ENCODE measurements at places on chromosomes 11 and 22.

DNA sequence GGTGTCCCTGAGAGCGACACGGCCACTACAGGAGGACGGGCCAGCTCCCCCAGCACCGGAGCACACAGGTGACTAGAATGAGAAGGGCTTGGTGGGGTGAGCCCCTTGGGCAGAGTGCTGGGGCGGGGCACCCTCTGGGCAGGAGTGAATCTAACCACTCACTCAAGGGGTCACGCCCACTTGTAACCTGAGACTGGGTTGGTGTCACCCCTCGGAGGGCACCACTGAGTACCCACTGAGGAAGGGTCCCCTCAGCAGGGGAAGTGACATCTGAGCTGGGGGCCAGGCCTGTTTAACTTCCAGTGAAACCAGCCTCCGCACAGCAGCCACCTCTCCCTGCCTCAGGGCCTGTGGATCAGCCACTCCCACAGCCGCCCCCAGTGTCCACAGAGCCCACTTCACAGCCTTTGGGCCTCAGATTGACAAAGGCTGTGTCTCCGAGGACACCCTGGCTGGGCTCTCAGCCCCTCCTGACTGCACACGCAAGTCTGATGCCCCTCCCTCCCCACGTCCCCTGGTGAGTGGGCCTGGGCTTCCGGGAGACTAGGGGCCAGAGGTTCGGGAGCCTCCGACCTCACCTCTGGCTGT lies 5.6 kb downstream of the GATD1 start:
- no peak for DNase-seq

DNA sequence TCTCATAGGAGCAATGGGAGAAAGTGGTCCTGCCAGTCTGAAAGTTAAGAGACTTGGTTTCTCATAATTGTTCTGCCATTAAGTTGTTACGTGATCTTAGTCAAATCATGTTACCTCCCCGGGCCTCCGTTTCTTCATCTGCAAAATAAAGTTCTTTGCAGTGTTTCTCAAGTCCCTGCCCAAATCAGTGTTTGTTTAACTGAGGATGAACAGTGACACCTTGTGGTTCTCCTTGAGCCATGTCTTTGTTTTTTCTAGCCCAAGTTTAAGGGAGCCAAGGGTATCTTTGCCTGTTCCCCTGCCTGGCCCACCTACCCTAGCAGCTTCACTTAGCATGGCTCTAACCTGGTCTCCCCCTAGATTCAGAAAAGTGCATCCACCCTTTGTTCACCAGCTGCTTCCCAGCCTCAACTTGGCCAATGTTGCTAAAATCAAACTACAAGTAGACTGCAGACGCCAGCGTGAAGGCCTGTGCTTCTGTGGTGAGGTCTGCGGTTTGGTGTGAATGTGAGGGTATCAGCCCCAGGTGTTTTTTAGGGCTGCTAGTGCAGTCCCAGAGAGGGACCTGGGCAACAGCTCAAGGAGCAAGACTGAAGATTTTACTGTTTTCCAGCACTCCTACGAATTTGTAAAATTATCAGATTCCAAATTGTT lies 35.5 kb downstream of the FZD4 start:
- no peak for DNase-seq

DNA sequence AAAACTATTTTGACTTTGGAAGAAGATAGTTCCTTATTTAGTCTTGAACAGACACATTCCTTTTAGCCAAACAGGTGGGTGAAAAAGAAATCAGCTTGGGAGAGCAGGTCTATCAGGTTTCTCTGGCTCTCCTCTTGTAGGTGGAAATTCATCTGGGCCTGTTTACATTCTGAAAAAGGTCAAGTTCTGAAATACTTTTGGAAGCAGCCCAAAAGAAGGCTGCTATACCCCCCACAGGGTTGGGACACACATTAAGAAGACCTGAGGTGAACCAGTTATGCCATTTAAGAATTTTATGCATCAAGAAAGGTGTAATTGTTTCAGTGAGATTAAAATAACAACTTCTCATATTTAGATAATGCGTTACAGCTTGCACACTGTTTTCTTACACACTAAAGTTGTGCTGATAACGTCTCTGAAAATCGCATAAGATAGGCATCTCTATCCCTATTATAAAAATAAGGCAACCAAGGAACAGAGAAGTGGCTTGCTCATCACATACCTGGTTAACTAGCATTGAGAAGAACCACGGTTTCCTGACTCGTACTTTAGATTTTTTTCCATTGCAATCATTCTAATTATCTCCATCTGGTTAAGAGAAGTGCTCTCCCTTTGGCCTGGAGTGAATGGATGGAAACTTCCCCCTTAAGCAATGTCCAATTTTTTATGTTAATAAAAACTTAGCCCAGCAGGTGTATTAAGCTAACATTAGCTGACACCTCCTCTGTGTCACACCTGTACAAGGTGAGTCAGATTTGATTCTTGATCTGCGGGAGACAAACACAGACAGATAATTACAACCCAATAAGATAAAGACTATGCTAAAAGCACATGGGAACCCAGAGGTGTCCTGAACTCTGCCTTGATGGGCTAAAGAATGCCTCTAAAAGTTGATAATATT lies 60.5 kb upstream of the UCP3 start:
- DNase-seq = no peak

- no peak for DNase-seq
Observed at GRCh38 chr22:44677353-44677840, 24.6 kb upstream of the PRR5 start.

GRCh38 chr22:22974795-22975580 lies 87.4 kb downstream of the IGLL5 start:
- no peak for DNase-seq

- no peak for DNase-seq
Observed at GRCh38 chr22:41722496-41722895, 23.2 kb downstream of the MEI1 start.

DNA sequence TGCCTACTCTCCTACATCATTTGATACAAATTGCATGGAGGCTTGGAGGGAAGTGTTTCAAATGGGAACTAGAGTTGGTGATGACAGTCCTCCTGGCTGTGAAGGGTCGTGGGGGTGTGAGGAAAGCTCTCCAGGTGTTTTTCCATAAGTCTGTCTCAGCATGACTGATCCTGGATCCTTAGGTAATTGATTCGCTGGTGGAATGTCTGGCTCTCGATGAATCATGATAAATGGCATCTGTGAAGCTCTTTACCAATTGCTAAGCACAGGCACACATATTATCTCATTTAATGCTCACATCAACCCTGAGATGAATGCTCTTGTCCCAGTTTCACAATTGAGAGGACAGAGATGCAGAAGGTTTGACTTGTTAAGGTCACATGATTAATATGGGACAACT lies 107.5 kb downstream of the PKNOX2 start:
- no peak for DNase-seq

DNA sequence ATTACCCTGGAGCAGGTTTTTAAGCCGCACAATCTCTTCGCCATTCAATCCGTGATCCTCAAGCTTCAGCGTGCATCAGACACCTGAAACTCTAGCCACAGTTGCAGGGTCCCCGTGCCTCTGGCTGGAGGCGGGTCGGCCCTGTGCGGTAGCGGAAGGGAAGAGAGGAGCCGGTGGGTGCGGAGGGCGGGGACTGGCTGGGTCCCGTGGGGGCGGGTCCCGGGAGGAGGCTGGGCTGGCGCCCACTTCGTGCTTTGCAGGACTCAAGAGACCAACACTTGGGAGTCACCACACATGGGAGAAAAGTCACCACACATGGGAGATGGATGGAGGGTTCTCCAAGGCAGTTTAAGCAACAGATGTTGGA lies 772 bp downstream of the C22orf15 start:
- peak; percentile 86 for DNase-seq

GRCh38 chr11:134951305-134951700 lies 539.3 kb upstream of the B3GAT1 start:
- DNase-seq = peak; percentile 83

DNA sequence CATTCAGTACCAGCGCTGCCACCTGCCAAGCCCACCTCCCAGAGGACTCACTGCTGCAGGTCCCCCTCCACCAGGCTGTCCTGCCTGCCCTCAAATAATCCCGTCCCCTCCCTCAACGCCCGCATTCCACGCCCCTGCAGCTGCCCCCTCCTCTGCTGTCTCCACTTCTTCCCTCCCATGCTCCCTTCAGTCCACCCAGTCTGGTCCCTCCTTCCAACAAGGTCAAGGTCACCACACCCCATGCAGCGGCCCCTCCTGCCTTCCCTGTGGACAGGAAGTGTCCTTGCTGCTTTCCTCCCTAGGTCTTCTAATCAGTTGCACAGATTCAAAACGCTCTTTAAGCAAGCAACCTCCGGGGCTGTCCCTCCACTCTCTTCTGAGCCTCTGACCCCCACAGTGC lies 12.1 kb downstream of the MACROD1 start:
- no peak for DNase-seq

GRCh38 chr11:62018981-62019664 lies 51.7 kb upstream of the FTH1 start:
- no peak for DNase-seq

- DNase-seq = no peak
Observed at GRCh38 chr22:47806894-47807293, 1044.4 kb downstream of the TBC1D22A start.

- no peak for DNase-seq
Observed at GRCh38 chr22:31291481-31292235, 630 bp downstream of the PIK3IP1 start.

DNA sequence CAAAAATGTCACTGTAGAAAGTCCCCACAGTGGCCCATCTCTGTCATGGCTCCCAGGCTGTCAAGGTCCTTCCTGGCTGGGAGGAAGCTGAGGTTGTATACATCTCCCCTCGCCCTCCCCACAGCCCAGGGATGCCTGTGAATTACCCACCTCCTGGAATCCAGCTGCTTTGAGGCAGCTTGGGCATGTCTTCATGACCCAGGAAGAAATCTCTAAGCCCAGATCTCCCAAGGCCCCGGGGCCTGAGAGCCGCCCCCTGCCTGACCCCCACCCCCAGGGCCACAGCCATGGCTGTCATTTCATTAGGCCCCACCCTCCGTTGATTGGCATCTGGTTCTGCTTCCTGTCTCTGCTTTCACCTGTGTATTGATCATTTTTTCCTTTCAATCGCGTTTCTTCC lies 207.5 kb downstream of the TBC1D22A start:
- no peak for DNase-seq

DNA sequence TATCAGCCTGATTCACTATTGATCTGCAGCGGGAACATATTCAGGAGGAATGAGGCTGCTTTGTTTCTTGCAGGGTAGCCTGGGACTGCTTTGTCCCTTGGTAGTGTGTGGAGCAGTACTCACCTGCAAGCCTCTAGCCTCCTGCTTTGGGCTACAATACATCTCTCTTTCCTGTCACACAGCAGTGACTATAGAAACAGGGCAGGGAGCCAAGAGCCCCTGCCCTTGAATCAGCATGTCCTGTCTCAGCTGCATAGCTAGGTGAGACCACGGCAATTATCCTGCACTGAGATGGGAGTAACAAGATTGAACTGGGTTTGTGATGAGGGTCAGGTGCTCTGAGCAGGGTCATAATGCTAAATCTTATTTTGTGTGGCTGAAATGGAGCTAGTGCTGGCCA lies 191.9 kb downstream of the NELL1 start:
- DNase-seq = no peak

GRCh38 chr11:72821221-72821919 lies 7.2 kb downstream of the ATG16L2 start:
- no peak for DNase-seq

- peak; percentile 96 for DNase-seq
Observed at GRCh38 chr11:65420979-65421793, 1.4 kb upstream of the NEAT1 start.

DNA sequence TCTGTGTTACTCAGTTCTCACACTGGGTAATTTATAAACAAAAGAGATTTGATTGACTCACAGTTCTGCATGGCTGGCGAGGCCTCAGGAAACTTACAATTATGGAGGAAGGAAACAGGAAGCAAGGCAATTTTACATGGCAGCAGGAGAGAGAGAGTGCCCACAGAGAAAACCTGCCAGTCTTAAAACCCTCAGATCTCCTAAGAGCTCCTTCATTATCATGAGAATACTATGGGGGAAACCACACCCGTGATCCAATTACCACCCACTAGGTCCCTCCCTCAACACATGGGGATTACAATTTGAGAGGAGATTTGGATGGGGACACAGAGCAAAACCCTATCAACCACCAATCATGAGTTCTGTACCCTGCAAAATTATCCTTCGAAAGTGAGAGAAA lies 1180.8 kb downstream of the JRKL start:
- no peak for DNase-seq

DNA sequence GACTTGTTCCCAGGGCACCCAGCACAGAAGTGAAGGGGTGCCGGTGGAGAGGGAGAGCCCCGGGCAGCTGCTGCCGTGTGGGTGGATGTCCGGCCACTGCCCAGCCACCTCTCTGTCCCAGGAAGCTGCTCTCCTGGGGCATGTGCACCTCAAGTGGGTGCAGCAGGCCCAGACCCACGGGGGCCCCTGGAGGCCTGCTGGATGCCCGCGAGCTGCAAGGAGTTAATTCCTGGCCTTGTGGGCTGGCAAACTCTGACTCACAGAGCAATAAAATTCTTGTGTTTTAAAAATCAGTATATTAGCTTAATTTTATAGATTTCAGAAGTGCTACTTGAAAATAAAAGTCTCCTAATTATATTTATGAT lies 37.4 kb upstream of the KCNQ1OT1 start:
- no peak for DNase-seq

DNA sequence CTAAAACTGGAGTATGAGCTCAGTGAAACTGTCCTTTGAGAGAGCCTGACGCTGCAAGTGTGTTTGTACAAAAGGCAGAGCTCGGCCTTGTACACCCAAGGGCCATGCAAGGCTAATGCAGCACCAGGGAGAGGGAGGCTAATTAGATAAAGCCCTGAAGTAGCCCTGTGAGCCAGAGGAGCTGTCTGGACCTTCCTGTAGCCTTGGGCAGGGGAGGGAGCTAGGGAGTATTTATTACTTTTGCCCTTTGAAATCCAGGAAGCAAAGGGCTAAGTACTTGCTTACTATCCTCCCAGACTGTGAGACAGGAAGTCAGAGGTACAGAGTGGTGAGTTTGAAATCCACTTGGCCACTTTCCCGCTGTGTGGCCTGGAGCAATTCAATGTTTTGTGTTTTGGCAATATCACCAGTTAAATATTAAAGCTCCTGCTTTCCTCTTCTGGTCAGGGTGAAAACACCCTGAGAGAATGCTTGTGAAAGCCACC lies 10.2 kb upstream of the LDHA start:
- no peak for DNase-seq

DNA sequence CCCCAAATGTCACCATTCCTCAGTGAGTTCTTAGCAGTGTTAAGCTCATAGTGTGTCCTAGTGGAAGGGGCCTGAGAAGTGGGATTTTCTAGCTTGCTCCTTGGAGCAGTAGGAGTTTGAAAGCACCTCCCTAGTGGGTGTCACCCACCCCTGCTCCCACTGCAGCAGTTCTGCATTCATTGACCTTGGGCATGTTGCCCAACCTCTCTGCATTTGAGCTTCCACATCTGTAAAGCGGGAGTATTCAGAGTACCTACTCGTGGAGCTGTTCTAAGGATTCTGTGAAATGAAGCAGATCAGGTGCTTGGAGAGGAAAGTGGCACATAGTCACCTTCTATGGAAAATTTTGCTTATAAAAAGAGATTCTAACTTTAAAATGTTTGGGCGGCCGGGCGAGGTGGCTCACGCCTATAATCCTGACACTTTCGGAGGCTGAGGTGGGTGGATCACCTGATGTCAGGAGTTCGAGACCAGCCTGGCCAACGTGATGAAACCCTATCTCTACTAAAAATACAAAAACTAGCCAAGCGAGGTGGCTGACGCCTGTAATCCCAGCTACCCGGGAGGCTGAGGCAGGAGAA lies 16.9 kb downstream of the LMO2 start:
- DNase-seq = no peak
